ENCODE measurements at places on chromosomes 4 and X.

DNA sequence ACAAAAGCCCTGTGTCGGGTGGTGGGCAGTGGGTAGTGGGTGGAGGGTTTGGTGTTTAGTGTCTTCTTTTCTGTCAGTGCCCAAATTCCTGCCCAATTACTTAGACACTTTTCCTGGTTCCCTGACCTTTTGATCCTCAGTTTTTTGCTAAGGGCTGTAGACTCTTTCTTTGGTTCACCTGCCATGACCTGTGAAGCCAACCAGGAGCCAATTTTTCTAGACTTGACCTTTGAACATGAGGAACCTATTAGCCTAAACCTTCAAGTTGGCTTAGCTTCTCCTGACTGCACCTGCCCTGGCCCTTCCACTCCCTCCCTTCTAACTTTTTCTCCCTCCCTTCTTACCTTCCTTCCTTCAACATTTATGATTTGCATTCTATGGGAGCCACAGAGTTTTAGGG, 94.5 kb downstream of the MID1IP1 start:
- DNase-seq = no peak

DNA sequence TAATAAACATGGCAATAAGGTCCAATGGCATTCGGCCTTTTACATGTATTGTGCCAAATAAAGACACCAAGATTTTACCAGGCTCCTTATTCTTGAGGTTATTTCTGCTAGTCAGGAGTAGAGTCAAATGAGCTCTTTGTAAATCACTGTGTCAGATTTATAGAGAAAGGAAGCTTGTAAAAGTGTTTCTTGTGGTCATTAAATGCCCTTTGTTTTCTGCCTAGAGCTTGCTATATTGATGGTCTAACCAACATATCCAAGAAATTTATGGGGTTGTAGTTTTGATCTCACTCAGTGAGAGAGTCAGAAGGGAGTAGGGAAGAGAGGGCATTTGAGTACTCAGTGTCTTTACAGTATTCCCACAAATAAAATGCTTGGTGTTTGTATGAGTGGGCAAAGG, 86.2 kb upstream of the FRMPD4 start:
- no peak for DNase-seq

- no peak for DNase-seq
These were observed 12.8 kb upstream of the IGFBP7 start for GRCh38 chr4:57122959-57123358.

- DNase-seq = no peak
These were observed 5.8 kb upstream of the CCNG2 start for GRCh38 chr4:77151241-77151640.

DNA sequence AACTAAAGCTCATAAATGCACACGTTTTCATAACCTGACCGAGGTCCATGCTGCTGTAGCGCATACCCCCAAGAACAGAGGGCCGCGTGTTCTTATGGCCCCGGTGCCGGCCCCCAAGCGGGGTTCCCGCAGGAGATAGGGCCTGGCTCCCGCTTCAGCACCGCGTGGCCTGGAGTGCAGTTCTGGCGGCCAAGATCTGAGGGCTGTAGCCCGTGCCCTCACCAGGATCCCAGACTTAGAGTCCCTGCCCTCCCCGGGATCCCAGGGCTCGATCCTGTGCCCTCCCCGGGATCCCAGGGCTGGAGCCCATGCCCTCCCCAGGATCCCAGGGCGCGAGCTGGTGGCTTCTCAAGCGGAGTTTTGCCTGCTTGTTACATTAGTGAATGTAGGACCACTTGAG, 1.0 kb upstream of the GRPEL1 start:
- DNase-seq = no peak

- no peak for DNase-seq
These were observed 22.4 kb downstream of the NEXMIF start for GRCh38 chrX:74902806-74903205.

DNA sequence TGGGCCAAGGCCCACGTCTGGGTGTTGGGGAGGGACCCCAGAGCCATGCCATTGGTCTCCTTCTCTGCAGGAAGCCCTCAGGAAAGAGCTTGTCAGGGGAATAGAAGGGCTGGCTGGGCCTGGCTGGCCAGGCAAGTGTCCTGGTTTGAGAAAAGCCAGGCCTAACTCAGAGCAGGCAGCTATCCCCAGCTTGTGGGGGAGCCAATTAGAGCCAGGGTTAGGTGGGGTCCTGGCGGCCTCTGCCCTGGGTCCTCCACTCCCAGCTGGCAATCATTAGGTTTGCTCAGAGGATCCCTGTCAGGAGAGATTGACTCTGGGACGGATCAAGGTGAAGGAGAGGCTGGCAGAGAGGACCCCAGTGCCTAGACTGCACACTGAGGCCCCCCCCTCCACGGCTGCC, 64.8 kb downstream of the PJA1 start:
- DNase-seq = no peak

DNA sequence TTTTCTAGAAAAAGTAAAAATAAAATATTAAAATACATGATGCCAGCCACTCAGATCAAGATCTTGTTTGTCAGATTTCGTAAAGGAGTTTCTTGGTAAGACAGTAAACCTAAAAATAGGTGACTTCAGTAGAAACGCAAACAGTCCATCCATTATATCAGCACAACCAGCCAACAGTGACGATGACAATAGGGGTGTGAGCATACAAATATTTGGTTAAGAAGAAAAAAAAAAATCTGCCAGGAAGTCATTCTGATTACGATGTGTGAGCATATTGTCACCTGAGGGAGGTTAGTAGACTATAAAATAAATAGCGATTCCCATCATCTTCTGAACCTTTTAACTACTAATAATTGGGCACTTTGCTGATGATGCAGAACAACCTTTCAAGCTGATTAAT, 37.6 kb downstream of the SLC7A11 start:
- DNase-seq = no peak

- DNase-seq = no peak
These were observed 73.5 kb upstream of the EMCN start for GRCh38 chr4:100591161-100591876.

- no peak for DNase-seq
These were observed 334.7 kb upstream of the NR3C2 start for GRCh38 chr4:148776941-148777340.

DNA sequence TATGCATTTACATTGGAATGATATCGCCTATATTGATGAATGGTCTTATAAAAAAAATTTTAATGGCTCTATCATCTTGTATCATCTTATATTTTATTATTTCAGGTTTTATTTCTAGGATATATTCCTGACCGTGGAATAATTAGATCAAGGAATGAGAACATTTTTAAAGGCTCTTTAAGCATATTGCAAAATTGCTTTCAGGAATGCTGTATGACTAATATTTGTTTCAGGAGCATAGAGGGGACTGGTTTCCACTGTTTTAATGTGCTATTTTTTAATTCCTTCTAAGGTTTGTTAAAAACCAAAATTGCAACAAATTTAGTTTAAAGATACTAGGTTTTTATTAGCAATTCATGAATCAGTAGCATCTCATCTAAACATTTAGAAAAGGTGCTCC, 120.2 kb downstream of the BMPR1B start:
- no peak for DNase-seq

DNA sequence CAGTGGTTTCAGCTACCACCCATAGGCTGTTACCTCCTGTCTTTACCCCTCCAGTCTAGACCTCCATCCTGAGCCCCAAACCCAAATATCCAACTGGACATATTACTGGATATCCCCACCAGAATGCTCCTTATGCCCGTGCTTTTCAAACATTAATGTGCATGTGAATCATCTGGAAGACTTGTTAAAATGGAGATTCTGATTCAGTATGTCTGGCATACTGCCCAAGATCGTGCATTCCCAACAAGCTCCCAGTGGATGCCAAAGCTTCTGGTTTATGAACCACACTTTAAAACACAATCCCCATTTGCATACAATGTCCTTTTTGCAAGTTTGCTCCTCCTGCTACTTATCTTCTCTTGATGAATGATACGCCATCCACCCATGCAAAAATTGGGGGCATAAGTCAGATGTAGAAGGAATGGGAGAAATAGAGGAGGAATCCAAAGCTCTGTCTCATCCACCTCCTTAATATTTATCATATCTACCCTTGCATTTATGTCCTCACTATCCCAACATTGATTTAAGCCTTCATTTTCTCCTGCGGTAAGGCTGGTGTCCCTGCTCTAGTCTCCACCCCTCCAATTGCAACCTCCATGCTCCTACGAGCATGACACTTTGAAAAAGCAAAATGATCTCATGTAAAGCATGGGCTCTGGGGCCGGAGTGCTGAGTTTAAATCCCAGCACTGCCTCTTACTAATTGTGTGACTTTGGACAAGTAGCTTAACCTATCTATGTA, 7.4 kb upstream of the PGRMC1 start:
- DNase-seq = no peak

- DNase-seq = no peak
These were observed 67.2 kb upstream of the TENM3 start for GRCh38 chr4:182175788-182176519.

DNA sequence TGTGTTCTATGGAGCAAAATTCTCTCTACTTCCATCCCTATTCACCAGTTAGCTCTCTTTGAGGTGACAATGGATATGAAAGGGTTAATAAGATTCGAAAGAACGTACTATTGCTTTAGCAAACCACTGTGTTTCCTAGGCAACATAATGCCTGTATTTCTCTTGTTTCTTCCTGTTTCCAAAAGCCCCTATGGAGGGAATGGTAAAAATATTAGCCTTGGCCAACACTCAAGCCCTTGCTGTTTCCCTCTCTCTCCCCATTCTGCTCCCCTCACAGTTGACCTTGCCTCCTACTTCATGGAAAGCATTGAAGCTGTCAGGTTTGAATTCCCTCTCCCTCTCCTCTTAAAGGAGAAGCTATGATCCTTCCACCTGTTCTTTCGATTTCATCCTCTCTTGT, 9.6 kb upstream of the PGRMC1 start:
- no peak for DNase-seq

GRCh38 chrX:110373310-110373709, 14.7 kb downstream of the RTL9 start:
- no peak for DNase-seq

DNA sequence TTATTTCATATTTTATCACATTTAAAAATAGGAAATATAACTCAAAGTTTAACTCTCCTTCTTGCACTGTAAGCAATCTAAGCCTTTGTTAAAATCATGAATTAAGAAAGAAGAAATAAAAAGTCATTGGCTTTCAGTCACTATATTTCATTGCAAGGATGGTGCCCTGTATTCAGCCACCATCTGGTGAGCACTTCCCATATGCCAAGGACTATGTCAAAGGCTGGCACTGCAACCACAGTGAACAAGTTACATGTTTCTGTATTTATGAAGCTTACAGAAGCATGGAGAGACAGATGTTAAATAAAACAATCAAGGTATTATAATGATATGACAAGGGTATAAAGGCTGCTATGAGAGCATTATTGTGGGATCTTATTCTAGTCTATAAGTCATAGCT, 68.6 kb downstream of the PRKG2 start:
- no peak for DNase-seq

DNA sequence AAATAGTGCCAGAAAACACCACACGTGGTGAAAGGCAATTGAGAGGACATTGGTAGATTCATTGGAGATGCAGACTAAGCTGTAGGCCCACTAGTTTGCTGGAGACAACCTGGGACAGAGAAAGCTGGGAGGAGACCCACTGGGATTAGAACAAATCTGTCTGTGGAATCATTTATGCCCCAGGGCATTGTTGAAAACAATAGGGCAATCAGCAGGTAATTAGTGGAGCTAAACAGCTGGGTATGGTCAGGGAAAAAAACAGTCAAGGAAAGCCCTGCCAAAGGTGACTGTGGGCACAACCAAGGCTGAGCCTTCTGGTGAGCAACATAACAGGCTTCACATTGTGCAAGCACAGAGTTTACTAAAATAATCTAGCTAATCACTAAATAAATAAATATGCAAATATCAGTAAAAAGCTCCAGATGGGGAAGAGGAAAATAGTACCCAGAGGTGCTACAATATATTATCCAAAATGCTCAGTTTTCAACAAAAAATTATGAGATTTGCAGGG, 9.0 kb downstream of the TCEAL3 start:
- DNase-seq = no peak

DNA sequence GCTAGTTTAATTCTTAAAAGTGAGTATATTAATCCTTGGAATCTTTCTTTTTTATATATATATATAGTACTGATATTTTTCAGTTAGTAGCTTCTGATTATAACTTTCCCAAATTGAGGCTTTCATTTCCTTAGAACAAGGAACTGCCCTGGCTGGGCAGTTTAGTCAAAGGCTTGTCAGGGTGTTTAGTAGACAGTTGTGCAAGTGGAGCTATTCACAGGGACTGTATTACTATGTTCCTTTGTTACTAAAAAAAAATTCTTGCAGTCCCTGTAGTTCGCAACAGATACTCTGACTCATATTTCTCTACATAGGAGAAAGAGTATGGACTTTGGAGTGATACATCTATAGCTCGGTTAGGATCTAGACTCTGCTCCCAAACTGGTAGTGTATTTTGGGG, 20.8 kb downstream of the USO1 start:
- no peak for DNase-seq

- no peak for DNase-seq
These were observed 35.1 kb upstream of the PPP2R3B start for GRCh38 chrX:421646-422391.

- no peak for DNase-seq
These were observed 123.2 kb upstream of the BANK1 start for GRCh38 chr4:101667348-101667747.

GRCh38 chrX:50152456-50152855, 48.4 kb downstream of the AKAP4 start:
- DNase-seq = no peak

DNA sequence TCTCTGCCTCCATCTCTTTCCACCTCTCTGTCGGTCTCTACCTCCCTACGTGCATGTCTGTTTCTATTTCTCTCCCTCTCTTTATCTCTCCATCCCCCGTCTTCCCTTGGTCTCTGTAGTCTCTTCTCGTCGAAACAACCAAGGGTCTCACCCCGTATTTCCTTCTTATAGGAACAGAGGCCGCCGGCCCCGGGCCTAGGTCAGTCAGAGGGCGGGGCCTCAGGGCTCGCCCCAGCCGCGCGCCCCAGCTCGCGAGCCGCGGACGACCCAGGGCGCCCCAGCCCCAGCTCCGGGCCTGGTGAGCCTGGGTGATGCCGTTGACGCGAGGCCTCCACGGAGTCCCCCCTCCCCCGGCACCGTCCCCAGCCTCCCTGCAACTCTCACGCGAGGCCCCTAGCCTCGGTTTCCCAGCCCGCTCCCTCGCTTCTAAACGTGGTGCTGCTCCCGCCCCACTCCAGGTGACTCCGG, 6.6 kb downstream of the TIMM17B start:
- no peak for DNase-seq

DNA sequence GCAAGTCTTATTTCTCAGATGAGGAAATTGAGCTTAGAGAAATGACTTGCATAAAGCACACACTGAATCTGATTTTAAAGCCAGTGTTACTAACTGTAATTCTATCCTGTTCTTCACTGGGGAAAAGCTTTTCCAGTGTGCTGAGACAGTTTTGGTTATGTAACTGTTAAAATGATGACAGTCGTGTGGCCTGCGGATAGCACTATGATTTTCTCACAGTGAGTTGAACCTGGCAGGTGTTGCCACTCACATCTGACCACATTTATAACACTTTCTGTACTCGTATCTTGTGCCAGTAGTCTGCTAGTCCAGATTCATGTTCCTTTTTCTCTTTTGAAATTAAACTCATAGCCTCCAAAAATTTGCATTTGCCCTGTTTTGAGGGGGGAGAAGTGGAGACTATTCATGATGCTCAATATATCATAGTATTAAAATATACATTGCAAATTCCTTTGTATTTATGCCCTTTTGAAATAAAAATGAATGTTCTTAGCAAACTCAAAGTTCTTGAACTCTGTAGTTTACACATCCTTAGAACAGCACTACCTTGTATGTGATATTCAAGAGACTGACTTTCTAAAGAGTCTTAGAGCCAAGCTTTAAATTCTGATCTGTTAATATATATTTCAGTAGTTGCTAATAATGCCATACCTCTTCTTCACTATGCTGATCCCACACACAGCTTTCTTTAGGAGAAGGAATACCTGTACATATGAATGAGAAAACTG, 132.3 kb downstream of the PDLIM5 start:
- DNase-seq = no peak

GRCh38 chr4:169025184-169025583, 15.1 kb upstream of the CBR4 start:
- no peak for DNase-seq

All from nucleus accumbens (tissue), 56 donors.